ENCODE measurements at places on chromosomes 12 and 14.

GRCh38 chr14:96502621-96503305, 581 bp downstream of the PAPOLA start:
- peak; percentile 53 for DNase-seq

DNA sequence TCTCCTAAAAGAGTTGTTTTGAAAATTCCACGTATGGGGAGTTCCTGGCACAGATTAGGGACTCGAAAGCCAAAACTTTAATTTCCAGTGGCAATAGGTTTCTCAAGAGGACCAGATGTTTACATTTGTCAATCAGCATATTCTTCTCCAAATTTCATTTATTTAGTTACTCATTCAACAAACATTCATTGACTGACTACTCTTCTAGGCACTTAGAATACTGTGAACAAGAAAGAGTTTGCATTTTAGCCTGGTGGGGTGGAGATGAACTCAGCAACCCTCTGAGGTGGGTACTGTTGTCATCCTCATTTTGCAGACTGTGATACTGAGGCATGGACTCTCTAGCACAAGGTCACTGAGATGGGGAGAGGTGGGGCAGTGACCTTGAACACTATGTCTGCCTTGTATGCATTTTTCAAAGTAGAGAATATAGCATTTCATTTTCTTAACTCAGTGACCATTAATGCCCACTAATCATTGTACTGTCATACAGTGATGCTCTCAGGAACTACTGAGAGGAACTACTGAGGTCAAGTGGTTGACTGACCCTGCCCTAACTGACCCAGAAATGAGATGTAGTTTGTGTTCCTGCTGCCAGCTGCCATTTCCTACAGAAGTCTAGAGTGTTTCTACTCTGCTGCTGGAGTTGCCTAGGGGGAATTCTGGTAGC, 2.2 kb downstream of the L3HYPDH start:
- no peak for DNase-seq

DNA sequence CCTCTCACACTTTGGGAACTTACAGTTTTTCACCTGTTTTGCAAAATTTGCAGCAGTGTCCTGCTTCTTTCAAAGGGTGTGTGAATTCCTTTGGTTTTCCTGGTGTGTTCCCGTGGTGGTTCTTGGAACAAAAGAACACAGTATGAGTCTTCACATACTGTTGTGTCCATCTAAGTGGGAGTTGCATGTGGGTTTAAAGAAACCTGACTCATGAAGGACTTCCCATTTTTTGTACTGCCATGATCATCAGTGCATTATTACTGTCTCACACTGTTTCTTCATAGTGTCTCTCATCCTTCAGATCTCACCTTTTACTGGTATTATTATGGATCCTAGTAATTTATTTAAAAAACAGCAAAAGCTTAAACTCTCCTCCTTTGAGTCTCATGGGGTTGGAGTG, 3.8 kb upstream of the GZMH start:
- no peak for DNase-seq

DNA sequence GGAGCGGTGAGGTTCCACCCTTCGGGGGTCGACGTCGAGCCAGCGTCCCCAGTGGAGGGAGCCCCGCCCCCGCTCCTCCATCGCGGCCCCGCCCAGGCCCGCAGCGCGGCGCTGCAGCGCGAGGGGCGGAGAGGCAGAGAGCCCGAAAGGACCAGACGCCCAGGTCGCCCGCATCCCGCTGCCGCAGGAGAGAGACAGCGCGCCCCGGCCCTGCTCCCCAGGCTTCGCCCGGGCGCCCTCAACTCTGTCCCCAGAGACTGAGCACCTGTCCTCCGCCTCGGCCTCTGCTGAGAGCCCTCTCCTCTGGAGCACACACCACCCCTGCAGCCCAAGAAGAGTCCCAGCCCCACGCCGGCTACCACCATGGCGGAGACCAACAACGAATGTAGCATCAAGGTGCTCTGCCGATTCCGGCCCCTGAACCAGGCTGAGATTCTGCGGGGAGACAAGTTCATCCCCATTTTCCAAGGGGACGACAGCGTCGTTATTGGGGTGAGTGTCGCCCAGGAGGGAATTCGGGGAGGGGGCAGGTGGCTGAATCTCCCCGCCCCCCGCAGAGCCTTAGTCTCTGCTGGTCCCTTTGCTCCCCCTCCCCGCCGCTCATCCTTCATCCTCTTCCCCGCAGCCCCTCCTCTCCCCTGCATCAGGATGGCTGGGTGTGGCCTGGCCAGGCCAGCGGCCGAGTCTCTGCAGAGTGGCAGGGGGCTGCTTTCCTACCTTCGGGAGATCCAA, at the start of gene KIF5A:
KIF5A (plus strand) TSS at position 136 of the 732 bp plus-strand sequence; CDS start at position 364, 228 bp downstream.
- peak; percentile 19 for DNase-seq

DNA sequence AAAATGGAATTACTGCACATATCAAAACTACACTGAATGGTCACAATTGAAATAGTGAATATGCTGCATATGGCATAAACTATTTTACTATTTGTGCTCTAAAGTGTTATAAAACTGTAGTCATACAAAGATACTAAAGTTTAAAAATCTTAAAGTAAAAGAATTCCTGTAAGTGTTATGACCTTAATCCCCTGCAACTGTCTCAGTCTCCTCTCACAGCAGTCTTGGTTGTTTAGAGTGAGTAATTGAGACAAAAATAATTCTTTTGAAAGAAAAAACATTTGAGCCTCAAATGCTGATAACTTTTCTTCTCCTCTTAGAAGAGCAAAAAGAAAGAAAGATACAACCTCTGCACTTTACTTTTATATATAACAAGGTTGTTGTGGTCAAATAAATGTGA, 99.9 kb downstream of the SYT1 start:
- DNase-seq: no peak

DNA sequence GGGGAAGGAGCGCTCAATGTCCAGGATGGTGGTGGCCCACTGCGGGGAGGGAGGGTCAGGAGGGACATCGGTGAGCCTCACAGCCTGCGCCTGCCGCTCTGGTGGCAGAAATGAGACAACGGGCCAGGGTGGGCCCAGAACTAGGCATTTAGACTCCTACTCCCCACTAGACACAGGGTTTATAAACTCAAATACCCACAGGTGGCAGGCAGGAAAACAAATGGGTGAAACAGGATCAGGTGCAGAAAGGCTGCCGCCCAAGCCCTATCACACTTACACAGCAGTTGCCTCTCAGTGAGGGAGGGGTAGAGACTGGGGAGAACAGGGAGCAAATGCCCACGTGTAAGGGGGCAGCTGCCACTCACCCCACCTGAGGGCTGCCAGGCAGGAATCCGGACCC, 46.4 kb downstream of the TRPV4 start:
- DNase-seq: no peak

DNA sequence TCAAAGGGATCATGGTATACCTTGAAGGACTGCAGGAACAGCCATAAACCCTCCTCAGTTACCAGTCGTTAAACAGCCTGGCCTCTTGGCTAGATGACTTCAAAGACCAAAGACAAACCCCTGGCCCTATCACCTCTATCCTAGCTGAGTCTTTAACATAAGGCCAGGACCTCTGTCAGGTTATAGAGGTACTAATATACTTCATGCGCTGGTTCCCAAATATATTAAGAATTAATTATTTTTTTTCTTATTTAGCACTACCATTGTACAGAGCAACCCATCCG, 459.8 kb downstream of the RAD51B start:
- no peak for DNase-seq

Measured in substantia nigra (tissue), 51 donors.